ENCODE measurements at places on chromosomes 1 and 21.

DNA sequence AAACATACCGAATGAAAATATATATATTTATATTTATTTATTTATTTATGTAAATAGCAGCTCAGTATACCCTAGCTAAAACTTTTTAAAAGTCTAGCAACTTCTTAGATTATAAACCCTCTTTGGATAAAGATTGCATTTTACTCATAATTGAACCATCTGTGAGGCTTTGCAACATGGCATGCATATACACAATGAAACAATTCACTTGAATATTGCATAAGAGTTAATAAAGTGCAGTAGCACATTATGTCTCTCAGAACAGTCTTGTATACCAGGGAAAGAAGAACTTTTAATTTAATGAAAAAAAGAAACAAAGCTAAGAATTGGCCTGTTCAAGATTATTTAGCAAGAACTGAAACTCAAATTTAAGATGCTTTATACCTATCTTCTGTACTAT lies 1363.9 kb upstream of the ADGRL2 start:
- no peak for DNase-seq

DNA sequence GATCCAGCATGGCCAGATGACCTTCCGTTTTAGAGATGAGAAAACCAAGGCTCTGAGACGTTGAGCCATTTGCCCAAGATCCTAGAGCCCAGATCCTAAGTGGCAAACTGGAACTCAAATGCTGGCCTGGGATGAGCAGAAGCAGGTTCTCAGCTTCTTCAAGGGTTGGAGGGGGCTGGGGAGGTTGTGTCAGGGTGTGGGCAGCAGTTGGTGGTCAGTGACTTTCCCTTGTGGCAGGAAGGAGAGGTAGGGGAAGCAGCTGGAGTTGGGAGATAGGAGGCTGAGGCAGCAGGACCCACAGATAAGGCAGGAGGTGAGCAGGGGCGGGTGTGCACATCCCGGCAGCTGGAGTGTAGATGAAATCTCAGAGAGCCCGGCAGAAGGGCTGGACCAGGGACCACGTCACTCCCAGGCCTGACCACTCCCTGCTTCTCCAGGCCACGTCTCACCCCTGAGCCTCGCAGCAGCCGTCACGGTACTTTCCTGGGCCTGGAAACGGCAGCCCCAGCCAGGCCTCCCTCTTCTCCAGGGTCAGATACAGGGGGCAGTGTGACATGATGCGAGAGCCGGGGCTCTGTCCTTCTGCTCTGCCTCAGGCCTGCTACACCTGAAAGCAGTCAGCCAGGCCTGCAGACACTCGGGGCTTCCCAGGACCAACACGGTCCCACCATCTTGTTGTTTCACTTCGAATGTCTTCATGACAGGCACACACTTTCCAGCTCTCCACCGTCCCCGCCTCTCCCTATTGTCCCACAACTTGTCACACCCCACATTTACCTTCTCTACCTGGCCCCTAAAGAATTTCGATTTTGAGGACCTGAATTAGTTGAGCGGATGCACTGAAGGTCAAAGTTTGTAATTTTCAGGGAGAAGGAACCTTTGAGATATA lies 11.5 kb upstream of the LAPTM5 start:
- DNase-seq, result no peak

DNA sequence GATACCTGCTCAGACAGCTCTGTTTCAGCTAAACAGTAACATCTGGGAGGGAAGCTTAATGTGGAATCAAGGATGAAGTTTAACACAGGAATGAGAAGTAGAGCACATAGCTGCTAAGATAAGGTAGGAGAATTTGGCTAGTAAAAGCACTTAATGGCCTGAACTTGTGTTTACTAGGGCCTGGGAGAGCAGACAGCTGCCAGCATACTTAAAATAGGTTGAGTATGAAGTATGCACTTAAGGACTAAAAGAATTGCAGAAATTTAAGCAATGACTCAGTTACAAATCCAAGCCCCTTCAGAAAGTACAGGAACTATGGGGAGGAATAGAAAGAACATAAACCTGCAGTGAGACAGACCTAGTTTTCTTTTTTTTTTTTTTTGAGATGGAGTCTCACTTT lies 53.0 kb downstream of the BACH1 start:
- no peak for DNase-seq

DNA sequence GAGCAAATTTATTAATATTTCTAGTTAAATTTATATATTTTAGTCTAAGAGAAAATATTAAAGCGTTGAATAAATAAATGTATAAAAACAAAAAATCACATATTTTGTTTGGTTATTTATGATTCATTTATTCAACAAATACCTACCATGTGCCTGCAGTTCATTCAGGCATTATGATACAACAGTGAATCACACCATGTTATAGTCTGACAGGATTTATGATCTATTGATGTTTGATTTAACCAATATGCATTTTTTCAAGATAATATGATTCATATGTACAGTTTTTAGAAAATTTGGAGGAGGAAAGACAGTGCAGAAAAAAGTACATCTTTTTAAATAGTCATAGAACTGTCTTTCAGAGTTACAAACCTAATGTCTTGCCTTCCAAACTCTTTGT lies 7.4 kb upstream of the TRIM58 start:
- DNase-seq, result no peak

DNA sequence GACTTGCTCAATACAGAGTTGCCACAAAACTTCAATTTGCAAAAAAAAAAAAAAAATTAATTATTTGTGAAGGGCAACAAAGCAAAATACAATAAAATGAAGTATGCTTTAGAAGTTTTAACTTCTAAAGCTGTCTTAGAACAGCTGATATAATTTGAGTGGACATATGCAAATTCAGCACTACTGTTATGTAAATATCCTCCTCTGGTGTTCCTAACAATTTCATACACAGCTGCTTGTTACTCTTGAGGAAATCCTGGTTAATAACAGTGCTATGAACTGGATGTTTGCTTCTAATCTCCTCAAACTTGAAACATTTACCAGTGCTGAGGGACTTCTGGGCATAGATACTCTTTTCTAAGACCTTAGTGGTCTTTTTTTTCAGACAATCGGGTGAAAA lies 69.6 kb upstream of the COL24A1 start:
- DNase-seq, result no peak

DNA sequence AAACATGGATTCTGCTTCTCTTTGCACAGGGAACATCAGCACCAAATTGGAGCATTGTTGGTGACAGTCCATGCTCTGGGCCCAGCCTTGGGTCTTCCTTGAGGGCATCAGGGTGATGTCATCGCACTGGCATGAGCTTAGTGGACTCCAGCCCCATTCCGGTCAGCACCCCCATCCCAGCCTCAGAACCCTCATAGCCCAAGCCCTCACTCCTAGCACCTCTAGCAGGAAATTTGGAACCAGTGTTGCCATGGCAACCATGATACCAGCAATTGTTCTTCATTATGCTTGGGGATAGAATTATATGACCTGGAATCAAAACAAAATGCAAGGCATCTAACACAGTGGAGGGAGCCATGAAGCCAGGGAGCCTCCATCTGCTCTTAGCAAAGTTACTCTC lies 83.1 kb downstream of the VWA5B1 start:
- no peak for DNase-seq

GRCh38 chr1:181149326-181150125 lies 61.0 kb downstream of the IER5 start:
- no peak for DNase-seq

GRCh38 chr1:64398936-64399335 lies 71.0 kb upstream of the CACHD1 start:
- no peak for DNase-seq

DNA sequence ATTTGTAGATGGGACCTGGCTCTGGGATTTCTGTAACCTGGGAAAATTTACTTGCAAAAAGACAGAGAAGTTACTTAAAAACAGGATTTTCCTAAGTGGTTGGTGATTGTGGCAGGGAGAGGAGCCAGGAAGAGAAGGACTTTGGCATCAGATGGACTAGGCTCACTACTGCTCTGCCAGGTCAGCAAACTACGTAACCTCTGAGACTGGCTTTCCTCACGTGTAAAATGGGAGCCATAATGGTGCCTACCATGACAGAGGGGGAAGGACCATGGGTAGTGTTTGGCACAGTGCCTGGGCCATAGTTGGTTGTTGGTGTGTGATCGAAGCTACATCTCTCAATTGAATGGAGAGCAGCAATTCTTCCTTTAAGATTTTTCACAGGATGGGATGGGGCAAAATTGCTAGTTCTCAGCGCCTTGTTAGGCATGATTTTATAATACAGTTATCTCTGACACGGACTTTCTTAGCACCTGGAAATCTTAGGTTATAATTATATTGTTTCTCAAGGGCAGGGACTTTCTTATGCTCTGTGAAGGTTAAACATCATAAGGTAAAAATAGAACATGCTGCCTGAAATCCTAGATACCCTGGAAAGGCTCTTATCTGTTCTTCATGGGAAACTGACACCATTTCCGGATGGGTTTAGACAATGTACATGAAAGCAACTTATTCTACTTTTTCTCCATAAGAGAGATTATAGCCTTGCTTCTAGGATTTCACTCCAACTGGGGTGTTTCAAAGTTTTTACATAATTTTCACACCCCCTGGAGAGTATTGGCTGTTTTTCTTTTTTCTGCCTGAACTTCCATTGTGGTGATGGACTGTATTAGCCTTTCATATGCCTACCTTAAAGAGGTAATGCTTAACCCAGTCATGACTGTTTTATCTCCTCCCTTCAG lies 10.9 kb downstream of the ROR1 start:
- no peak for DNase-seq

- no peak for DNase-seq
Observed at GRCh38 chr1:79845936-79846335, 839.4 kb upstream of the ADGRL4 start.

GRCh38 chr1:78471890-78472620 lies 18.7 kb upstream of the PTGFR start:
- no peak for DNase-seq

DNA sequence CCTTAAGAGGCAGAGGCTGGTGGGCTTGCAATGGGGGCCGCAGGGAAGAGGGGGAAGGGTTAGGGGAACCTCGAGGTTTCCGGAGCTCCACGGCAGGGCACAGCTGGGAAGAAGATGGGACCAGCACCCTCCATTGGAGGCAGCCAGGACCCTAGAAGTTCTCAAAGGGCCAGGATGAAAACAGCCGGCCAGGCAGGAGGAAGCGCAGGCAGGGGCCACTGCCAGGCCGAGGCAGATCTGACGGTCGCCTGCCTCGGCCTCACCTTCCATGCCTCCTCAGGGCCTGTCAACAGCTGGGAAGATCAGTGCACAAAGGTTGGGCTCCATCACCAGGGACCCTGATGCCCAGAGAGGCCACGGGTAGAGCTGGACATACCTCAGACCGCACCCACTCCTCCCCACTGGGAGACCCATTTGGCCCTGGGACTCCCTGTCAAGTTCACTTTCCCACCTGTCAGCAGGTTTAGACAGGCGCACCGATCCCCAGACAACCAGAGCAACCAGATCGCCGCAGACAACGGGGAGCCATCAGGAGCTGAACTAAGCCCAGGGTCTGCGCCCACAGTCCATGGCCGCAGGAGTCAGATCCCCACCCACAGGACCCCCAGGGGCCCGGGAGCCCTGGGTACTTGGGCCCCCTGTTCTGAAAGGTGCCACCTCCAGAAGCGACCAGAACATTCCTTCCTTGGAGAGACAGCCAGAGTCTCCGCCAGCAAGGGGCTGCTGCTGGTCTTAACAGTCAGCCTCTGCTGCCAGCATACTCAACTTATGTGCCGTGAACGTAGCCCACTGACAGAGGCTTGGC lies 2.2 kb downstream of the SLC19A1 start:
- DNase-seq, result no peak

DNA sequence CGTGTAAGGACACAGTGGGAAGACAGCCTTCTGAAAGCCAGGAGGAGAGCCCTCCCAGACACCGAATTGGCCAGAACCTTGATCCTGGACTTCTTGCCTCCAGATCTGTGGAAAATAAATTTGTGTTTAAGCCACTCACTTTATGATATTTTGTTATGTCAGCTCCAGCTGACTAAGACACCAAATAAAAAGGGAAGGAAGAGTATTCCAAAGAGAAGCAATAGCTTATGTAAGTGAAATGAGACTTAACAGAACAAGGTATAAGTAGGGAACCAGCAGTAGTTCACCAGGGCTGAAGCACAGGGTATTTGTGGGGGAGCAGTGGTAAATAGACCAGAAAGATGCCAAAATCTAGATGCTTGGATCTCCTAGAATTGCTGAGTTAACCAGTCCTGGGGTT lies 94.2 kb upstream of the WLS start:
- no peak for DNase-seq

- DNase-seq, result no peak
Observed at GRCh38 chr1:19057784-19058475, 101.5 kb upstream of the IFFO2 start.

- DNase-seq, result no peak
Observed at GRCh38 chr21:46604975-46605766, at the start of gene S100B. Gene S100B, minus strand, starts transcription at chr21:46605082. Its CDS starts 2,667 bp downstream, at chr21:46602415.

- no peak for DNase-seq
Observed at GRCh38 chr21:20856926-20857325, 141.3 kb upstream of the NCAM2 start.

GRCh38 chr1:39666772-39667171 lies 5.1 kb downstream of the NT5C1A start:
- DNase-seq, result no peak

DNA sequence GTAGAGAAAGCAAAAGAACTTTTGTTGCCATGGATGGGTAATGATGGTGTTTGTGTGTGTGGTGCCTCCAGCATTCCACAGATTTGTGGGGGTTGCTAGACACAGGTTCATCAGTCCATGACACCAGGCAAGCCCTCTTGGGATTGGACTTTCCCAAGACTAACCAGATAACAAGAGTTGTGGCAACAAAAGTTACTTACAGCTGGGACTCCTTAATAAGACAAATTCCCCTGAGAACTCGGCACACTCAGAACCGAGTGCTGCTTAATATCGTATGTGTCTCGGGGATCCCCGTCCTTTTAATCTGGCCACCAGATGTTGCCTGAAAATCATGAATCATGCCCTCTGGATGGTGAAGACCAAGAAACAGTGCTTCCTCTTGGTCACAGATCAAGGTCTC lies 193.3 kb downstream of the AJAP1 start:
- no peak for DNase-seq

GRCh38 chr1:35748326-35748725 lies 21.5 kb downstream of the CLSPN start:
- no peak for DNase-seq

DNA sequence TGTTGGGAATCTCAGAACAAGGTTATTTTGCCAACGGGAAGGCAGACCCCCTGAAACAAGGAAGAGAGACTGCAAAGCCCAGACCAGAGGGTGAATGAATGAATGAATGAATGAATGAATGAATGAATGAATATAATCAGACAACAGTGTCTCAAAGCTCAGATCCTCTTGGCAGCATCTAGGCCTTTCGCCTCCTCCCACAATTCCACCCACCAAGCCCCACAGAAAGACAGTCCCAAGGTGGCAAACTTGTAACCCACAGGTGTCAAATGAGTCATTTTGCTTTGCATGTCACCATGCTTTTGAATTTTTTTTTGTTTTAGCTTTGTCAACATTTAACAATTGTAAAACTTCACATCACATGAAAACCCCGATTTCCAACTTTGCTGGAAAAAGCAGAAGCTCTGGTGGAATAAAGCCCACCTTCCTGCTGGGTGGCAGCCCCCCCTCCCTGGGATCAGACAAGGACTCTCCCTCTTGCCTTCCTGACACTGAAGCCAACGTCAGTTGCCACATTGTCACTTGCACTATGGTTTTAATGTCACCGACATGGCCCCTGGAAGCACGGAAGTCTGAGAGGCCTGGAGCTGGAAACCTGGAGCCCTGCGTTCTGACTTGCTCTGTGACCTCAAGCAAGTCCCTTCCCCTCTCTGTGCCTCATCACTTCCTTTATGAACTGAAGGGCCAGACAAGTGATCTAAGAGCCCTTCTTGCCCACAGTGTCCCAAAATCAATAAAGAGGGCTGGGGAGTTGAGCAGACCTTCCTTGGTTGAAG lies 134.6 kb upstream of the RUNX3 start:
- DNase-seq, result no peak

- no peak for DNase-seq
Observed at GRCh38 chr1:67662884-67663283, 22.1 kb upstream of the GADD45A start.

GRCh38 chr1:18951818-18952391 lies 4.6 kb downstream of the IFFO2 start:
- DNase-seq, result no peak
